COR-L47 (cell line): ENCODE measurements at places on chromosomes 5 and 9.

DNA sequence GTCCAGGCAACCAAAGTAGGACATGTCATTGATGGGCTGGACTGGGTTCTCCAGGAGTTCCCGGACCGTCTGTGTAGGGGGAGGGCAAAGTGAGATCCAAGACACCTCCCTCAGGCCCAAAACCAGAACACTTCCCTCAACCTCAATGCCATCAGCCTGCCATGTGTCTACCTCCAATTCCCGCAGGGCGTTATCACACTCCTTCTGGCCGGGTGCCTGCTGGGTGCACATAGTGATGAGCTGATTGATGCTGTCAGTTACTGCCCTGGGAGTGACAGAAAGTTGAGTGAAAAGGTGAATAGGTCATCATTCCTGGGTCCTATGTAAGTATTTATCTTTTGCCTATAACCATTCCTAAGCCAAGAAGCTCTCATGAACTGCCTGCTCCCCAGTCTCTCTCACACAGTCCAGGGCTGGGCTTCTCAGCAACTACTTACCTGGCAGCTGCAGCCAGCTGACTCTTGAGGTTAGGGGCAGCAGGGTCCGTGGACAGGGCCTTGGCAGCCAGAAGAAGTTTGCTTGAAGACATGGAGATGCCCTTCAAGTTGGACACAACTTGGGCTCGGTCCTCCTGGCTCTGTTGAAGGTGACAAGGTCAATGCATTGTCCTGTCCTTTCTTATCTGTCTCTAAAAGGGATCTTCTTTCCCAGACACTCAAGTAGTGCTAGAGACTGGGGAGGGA lies 21.0 kb downstream of the TLN1 start:
- DNase-seq = no peak

DNA sequence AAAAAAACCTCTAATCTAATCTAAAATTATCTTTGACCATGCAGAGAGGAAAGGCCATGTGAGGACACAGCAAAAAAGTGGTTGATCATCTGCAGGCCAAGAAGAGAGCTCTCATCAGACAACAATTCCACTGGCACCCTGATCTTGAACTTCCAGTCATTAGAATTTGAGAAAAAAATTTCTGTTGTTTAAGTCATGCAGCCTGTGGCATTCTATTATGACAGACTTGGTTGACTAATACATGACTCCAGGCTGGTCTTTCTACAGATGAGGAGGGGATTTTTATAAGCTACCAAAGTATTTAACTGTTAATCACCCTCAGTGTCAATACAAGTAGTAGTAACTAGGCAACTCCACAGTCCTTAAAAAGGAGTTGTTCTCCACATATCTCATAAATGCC lies 358.5 kb upstream of the RGMB start:
- no peak for DNase-seq

- no peak for DNase-seq
These were observed at the start of gene DOCK2 for GRCh38 chr5:169637085-169637548. DOCK2 (plus strand) TSS chr5:169637275; CDS start chr5:169637327, 52 bp downstream.

DNA sequence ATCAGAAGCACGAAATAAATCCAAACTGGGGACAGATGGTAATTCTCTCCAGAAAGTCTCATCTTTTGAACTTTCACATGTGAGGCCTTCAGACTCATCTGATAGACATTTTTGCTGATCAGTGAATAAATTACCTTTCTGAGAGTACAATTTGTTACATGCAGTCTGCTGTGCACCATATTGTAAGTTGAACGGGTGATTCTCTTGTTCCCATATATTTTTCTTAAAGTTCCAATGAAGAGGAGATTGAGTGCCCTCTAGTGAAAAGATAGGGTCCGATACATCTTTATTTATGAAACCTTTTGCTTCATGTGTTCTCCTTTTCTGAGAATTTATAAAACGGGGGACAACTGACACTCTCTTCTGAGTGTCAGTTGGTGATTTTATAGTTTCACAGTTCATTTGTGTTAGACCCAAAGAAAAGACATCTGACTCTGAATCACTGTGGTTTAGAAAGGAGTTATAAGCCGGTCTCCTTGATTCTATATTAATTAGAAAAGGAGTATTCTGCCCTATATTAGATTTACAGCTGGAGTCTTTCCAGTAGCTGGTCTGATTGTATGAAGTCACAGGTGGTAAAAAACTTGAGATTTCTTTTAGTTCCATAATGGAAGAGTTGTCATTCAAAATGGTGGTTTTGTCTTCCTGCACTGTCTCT lies 30.4 kb downstream of the GNG10 start:
- DNase-seq = peak; percentile 9

- DNase-seq = no peak
These were observed 7.2 kb upstream of the HOMER1 start for GRCh38 chr5:79521156-79521555.

DNA sequence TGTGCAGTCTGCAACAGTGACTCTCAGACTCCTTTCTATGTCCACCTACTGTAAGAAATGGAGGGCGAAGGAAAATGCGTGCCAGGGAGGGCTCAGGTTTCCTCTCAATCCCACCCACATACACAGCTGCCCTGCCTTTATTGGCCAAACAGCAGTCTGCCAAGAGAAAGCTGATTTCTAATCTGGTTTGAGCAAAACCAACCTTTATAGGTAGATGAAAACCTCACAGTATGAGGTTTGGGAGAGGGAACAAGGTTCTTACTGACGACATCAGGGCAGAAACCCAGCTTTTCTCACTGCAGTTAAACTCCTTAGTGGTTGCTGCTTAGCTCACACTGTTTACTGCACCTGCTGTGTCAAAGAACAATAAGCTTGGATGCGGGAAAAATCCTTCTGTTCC lies 152.3 kb upstream of the KLF9 start:
- DNase-seq = no peak

DNA sequence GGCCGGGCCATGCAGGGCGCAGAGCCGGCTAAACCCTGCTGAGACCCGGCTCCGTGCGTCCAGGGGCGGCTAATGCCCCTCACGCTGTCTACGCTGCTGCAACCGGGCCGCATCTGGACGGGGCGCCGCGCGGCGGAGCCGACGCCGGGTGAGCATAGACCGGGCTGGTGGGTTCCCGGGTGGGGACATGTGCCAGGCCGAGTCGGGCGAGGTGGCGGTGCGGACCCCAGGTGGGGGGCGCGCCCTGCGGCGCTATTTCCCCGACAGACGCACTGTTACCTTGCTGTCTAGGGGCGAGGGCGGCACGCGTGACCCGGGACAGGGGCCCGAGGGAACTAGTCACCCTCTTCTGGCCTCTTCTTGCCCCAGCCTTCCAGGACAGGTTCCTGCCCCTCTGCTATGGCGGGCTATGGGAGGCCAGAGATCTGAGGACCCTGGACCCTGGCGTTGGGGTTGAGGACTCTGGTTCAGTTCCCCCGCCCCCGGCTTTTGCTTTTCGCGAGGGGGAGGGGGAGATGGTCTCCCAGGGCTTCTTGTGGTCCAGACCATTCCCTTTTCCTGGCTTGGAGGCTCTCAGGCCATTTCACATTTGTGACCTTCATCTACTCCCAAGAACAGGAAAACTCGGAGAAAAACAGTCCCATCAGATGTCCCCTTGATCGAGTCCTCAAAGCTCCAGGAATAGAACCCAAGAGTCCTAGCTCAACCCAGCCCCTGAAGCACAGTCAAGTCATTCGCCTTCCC lies 536 bp downstream of the SLC27A4 start:
- DNase-seq = no peak
